NCI-H2171 treated with DMSO at 0.1 percent for 48 hours (cell line): ENCODE measurements at places on chromosomes 1 and 21.

DNA sequence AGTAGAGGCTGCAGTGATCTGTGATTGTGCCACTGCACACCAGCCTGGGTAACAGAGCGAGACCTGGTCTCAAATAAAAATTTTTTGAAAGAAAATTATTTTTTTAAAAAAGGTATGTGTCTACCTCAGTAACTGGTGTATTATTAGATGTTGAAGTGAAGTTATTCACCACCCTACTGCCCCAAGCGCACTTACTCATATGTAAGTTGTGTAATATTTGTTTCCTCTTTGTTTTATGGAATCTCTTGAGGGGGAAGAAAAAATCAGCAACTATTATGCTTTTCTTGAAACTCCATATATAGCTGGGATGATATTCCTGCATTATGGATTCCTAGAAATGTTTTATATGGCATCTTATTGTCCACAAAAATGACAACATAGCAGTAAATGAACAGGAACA, 21.3 kb downstream of the RBM15 start:
- no peak for DNase-seq

DNA sequence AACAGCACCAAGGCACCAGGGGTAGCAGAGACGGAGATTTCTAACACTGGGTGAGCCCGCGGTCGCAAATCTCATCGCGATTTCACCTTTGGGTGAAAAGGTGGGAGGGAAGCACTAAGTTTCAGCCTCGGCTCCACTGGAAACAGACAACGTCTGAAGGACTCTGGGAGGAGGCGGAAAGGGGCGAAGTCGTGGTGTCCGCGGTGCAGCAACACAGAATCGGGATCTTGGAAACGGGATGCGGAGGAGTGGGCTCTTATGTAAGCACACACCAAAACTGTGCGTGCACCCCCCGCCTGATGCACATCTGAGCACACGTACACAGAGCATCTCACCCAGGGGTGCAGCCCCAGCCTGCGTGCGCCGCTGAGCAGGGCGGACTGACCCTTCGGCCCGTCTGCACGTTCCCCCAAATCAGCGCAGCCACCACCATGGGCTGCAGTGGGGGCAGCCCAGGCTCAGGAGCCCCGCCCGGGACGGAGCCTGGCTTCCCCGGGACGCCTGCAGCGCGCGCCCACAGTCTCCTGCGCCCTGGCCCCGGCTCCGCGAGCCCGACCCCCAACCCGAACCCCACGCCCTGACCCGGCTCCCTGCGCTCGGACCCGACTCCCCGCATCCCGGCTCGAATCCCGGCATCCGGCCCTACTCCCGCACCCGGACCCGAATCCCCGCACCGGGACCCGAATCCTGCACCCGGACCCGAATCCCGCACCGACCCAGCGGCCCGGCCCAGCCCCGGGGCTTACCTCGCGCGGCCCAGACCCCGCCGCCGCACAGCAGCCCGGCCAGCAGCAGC, 670 bp downstream of the CLSTN1 start:
- peak; percentile 33 for DNase-seq

DNA sequence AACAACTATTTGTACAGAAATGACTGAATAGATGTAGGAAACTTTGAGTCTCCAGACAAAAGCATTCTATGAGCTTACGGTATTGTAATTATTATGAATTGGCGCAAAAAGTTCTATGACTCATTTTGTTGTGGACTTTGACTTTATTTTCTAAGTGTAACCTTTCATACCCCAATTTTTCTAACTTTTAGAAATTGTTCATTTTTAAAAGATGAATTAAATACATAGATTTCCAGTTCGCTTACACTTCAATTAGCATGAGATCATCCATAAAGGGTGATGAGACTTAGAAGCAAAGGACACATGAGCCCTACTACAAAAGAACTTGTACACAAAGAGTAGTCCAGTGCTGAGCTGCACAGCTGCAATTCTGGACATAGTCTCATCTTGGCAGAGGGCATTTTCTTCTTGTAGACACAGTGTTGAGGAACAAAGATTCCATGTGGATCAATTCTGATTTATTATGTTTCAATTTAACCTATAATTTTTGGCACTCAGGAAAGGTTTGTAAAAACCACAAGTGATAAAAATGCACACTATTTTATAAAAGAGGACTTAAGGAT, 431.1 kb downstream of the LRRIQ3 start:
- no peak for DNase-seq

DNA sequence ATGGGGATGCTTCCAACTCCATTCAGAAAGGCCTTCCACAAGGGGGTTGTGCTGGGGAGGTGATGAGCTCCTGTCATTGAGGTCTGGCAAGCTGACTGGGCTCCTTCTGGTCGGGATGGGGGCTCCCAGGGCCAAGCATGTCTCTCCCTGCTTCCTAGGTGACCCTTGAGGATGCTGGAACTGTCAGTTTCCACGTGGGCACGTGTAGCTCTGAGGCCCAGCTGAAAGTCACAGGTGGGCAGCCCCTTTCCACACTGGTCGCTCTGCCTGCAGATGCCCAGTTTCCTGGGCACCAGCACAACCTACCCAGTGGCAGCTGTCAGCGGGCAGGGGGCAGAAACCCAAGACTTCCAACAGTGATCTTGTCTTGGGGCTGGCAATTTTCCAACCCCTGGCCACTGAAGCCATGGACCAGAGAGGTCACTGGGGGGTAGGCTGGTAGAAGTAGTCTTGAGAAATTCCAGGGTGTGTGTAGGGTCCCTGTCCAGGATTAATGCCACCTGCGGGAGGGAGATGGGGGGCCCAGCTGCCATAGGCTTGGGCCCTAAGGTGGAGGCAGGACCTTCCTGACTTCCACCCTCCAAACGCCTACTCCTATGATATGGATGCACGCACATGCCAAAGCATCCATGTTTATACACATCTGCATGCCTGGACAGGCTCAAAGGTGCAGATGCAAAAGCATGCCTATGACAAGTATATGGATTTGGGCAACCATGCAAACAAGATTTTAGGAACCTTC, 97.1 kb downstream of the TRIM11 start:
- no peak for DNase-seq

- DNase-seq = no peak
These were observed 35.9 kb upstream of the ARF1 start for GRCh38 chr1:228046421-228047182.

GRCh38 chr1:205530116-205530515, 25.6 kb downstream of the CDK18 start:
- DNase-seq = no peak

DNA sequence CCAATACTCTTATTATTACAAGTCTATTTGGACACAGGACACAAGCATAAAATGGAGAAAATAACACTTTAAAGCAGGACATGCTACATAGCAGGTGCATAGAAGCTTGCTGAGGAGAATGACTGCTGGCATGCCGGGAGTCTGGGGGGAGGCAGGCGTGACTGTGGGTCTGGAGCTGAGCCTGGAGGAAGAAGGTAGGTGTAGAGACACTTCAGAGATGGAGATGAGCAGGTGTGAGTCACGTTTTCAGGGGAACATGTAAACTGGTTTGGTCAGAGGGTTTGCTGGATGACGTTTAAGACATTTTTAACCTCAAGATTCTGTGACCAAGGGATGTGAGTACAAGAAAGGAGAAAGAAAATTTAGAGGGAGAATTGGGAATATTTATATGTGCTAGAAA, 24.5 kb downstream of the OSCP1 start:
- no peak for DNase-seq

- DNase-seq = no peak
These were observed 1.5 kb upstream of the GJB3 start for GRCh38 chr1:34779526-34779925.

- peak; percentile 39 for DNase-seq
These were observed 34.1 kb downstream of the TP53BP2 start for GRCh38 chr1:223811634-223812101.

DNA sequence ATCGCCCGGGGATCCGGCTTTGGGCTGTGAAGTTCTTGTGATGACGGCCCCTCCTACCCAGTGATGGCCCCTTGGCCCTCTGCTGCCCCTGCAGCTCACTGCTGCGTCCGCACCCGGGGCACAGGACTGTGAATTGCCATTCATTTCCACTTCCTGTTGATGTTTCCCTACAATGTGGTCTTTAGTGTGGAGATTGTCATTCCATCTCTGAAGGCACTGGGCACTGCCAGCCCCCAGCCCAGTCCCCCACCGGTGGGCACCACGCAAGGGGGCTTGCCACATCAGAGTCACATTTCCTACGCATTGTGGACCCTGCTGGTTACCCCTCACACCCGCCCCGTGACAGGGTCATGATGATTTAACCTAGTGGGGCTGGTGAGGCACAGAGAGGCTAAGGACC, 2.5 kb upstream of the MX2 start:
- no peak for DNase-seq

DNA sequence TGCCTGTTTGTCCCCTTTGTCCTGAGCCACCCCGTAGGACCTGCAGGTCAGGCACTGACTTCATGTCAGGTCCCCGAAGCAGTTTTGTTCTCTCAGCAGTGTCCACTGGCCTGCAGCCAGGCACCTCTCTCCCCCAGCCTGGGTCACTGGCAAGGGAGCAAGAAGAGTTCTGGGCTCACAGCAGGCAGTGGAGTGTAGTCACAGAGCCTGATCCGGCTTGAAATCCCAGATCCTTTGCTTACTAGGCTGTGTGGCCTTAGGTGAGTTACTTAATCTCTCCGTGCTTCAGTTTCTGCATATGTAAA, 34.2 kb downstream of the L1TD1 start:
- DNase-seq = no peak

GRCh38 chr1:30534551-30534940, 188.8 kb downstream of the MATN1 start:
- no peak for DNase-seq

- no peak for DNase-seq
These were observed 118.4 kb upstream of the NR5A2 start for GRCh38 chr1:199909137-199909536.

DNA sequence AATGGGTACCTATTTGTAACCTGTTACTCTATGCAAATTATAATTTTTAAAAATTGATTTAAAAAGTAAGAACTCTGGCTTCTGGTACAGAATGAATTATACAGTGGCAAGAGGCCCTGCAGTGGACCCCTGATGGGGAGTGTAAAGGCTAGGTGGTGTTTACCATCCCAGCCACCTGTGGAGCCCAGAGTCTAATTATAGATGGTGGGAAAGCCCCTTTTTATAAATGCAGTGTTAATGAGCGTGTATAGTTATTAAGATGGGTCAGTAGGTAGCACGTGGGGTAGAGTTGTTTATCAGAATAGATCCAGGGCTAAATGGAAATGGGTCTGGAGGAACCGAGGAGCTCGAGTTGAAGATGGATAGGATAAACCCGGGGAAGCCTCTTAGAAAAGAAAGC, 13.9 kb upstream of the PRELP start:
- DNase-seq = no peak

DNA sequence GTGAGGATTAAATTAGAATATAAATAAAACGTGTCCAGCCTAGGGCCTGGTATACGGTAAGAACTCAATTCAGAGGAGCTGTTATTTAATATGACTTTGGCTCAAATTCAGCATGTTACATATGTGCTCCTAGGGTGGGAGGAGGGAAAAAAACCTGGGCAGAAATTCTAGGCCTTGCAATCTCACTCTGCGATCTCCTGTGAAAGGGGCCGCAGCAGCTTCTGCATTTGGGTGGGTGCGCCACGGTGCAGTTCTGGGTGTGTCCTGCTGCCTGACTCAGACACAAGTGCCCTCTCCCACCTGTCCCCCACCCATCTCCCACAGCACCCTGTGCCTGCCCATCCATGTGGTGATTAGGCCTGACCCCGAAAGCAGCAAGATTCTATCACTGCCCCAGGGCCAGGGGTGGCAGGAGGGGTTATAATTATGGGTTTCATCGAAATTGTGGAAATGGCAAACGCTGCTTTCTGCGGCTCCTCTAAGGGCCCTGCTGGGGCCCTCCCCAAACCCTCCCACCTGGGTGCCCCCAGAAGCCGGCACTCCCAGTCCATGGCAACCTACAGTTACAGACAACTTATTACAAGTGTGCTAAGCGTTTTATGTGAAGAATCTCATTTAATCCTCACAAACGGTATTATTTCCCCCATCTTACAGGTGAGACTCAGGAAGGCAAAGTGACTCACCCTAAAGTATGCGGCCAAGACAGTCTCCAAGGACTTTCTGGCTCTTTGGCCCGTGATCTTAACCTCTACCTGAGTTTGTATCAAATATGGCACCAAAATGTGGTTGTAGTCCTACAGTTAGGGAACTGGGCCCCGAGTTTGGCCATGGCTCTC, 25.5 kb upstream of the GRHL3 start:
- peak; percentile 88 for DNase-seq

- no peak for DNase-seq
These were observed 724 bp downstream of the ST7L start for GRCh38 chr1:112618114-112618720.

GRCh38 chr1:117573386-117574023, 32.3 kb upstream of the TENT5C start:
- DNase-seq = no peak

DNA sequence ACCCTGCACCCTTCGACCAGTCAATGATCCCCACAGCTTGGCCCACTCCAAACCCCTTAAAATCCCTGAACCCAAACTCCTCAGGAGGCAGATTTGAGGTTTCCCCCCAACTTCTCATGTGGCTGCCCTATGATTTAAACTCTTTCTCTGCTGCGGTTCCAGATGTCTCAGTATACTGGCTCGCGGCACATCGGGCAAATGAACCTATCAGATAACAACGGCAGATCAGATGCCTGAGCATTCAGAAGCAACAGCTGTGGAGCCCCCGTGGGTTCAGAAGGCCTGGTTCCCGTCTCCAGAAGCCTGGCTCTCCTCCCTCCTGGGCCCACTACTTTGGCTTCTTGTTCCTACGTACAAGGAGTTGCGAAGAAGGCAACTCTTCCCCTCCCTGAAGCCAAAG, 43.3 kb upstream of the H6PD start:
- DNase-seq = peak; percentile 8

- DNase-seq = no peak
These were observed 13.5 kb upstream of the TINAGL1 start for GRCh38 chr1:31562707-31563360.

DNA sequence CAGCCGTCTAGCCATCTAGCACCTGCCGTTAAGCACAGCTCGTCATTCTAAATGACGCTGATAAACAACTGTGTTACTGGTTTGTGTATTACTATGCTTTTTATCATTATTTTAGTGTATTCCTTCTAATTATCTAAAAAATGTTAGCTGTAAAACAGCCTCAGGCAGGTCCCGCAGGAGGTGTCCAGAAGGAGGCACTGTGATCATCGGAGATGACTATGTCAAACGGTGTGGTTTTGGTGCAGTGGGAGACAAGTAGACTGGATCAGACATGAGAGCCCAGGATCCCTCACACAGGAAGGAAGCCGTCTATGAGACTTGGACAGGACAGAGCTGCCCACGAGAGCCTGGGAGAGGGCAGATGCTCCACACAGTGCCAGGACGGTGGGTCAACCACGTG, 55.3 kb upstream of the COL6A1 start:
- DNase-seq = no peak
